ENCODE measurements at places on chromosomes 7 and 10. TPM values are rescaled to one million over a fixed set of nuclear protein-coding genes. Genes with fewer than 3 reads are reported as not detected.

DNA sequence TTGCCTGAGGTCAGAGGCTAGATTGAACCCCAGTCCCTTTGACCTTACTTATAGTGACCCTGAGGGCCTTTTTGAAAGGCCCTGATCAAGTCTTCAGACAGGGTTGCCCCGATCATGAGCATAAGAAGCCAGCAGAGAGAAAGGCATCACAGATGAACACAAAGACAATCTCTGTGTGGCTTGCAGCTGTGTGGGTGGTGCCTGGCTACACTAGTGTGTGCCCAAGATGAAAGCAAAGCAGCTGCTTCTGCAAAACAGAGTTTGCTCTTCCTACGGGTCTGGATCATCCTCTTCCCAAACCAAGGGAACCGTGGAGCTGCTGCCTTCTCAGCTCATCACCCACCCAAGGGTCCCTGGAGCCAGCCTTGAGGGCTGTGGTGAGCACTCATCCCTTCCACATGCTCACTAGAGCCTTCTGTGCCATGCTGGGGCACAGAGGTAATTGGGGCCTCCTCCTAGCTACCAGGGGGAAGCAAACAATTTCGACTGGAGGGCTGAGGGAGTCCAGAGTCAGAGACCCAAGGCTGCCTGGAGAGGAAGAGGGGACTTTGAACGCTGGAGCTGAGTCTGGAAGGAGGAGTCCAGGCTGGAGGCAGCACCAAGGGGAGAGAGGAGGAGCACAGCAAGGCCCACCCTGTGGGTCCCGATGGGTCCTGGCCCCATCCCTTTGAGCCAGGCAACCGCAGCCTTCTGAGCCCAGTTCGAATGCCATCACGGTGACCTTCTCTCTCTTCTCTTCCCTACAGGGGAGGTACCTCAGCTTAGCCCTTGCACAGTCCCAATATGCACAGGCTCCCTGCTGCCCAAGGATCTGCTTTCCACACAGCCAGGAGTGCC is 42.3 kb downstream of the ANTXRL start:
- DNase-seq = peak; percentile 44

GRCh38 chr7:78301407-78301806 is 502.8 kb downstream of the PHTF2 start:
- no peak for DNase-seq

DNA sequence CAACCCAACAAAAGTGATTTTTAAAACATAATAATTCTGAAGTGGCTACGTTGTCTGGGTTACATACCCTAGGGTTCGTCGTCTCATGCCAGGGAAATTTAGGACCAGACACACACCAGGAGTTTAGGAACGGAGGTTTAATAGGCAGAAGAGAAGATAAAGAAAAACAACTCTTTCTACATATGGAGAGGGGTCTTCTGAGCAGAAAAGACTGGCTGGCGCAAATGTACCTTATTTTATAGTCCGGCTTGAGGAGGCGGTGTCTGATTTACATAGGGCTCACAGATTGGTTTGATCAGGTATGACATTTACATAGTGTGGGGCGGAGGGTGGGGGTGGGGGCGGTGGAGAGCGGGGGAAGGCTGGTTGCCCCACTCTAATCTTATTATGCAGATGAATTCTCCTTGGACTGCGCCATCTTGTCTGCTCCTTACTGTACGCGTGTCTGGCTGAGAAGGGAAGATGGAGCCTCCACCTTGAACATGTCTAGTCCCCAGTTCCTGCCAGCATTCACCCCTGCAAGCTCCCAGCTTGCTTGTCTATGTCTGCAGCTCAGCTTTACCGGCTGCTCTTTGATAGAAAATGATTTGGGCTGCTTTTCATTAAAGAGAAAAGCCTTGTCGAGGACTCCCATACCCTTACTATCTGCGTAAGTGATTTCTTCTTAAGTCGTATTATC is 98.7 kb downstream of the RALA start:
- DNase-seq = no peak

- no peak for DNase-seq
Observed at GRCh38 chr7:2002561-2003450, 229.9 kb downstream of the MAD1L1 start.

DNA sequence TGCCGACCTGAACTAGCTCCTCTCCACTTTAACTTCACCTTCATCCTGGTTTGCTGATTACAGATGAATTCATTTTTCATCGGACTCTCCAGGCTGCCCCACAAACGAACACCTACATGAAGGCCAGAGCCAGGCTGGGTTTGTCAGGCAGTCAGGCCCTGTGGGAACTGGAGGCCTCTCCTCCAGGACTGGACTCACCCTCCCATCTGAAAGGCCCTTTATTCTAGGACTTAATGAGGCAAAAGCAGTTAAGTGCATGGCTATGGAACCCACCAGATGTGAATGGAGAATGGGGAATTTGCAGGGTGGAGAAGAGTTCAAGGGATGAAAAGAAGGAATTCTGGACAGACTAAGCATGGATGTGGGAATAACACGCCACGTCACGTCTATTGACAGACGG is 170.8 kb downstream of the ARHGAP12 start:
- DNase-seq = no peak

DNA sequence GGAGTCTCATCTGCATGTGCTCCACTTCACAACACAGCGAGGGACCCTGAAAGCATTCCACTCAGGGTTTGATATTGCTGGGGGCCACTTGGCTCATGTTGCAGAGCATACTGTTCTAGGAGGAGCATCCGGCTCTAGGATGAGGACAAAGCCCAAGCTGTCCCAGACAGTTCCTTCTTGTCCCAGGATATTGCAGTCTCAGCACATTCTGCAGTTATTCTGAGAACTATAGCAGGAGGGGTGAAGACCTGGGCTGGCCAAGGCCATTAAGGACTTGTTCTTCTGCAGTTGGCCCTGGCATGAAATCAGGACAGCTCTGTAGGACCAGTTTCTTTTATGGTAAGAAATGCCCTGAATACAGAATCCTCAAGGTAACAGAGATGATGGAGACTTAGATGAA is 48.9 kb upstream of the C10orf120 start:
- no peak for DNase-seq

DNA sequence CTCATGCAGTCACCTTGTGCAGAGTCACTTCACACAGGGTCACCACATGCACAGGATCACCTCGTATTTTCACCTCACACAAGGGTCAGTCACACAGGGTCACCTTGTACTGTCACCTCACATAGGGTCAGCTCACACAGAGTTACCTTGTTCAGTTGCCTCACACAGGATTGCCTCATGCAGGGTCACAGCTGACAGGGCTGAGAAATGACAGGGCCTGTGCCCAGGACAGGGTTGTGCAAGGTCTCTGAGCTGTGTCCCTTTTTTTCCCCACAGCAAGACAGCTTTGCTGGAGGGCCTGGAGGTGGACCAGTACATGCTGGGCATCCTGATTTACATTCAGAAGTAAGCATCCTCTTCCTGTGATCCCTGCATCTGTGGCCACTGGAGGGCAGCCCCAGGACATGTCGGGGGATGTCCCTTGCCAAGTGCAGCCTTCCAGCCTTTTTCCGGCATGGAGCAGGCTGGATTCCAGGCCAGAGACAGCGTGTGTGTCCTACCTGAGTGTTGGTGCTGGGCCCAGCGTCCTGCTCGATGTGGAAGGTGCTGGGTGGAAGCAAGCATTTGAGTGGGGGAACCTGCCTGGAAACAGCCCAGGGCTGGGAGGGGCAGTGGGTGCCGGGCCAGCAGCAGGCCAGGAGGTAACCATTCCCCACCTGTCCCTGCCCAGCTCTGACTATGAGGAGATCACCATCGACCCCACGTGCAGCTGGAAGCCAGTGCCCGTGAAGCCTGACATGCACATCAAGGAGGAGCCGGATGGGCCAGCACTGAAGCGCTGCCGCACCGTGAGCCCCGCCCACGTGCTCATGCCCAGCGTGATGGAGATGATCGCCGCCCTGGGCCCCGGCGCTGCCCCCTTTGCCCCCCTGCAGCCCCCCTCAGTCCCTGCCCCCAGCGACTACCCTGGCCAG is 16.3 kb downstream of the ZMIZ2 start:
- DNase-seq = no peak

DNA sequence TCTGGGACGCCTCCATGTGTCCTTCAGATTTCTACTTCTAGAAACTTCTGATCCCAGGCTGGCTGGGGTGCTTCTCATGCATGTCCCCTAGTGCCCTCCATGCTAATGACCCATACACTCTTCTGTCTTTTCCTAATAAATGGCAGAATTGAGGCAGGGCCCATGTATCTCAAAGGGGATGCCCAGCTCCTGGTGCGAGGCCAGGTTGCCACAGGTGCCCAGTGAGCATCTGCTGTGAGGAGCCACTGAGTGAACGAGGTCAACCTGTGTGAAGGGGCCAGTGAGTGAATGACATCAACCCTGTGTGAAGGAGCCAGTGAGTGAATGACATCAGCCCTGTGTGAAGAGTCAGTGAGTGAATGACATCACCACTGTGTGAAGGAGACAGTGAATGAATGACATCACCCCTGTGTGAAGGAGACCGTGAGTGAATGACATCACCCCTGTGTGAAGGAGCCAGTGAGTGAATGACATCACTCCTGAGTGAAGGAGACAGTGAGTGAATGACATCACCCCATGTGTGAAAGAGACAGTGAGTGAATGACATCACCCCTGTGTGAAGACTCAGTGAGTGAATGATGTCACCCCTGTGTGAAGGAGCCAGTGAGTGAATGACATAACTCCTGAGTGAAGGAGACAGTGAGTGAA is 478.9 kb downstream of the PTPRN2 start:
- DNase-seq = no peak

- DNase-seq = no peak
Observed at GRCh38 chr10:27644307-27644939, 101.2 kb downstream of the MKX start.

DNA sequence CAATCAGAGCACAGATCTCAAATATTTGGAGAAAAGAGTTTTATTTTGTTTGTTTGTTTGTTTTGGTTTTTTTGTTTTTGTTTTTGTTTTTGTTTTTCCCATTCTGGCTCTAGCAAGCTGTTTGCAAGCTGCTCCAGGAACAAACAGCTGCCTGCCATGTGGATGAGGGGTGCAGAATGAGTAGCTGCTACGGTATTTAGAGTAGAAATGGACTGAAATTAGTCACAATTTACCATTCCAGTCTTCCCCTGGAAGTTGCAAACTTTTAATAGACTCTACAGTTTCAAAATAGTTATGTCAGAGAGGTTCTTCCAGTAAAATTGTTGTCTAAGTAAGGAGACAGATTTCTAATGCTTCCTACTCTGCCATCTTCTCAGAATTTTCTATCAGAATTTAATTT is 27.1 kb upstream of the TAS2R16 start:
- DNase-seq = no peak

DNA sequence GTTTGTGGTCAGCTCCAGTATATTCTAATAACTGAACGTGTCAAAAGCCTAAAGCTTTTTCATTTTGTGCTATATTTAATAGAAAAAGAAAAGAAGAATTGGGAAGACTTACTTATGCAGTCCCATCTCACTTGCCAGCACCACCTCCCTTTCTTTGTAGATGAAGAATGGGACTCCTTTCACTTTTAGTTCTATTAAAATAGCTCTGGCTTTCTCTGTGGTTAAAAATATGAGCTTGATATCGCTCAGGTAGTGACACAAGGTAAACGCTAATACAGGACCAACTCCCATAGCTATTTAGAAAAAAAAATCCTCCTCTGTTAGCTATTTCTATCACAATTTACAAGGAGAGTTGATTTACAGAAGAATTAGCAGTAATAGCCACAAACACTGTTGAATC is 176.8 kb downstream of the PDE1C start:
- no peak for DNase-seq

DNA sequence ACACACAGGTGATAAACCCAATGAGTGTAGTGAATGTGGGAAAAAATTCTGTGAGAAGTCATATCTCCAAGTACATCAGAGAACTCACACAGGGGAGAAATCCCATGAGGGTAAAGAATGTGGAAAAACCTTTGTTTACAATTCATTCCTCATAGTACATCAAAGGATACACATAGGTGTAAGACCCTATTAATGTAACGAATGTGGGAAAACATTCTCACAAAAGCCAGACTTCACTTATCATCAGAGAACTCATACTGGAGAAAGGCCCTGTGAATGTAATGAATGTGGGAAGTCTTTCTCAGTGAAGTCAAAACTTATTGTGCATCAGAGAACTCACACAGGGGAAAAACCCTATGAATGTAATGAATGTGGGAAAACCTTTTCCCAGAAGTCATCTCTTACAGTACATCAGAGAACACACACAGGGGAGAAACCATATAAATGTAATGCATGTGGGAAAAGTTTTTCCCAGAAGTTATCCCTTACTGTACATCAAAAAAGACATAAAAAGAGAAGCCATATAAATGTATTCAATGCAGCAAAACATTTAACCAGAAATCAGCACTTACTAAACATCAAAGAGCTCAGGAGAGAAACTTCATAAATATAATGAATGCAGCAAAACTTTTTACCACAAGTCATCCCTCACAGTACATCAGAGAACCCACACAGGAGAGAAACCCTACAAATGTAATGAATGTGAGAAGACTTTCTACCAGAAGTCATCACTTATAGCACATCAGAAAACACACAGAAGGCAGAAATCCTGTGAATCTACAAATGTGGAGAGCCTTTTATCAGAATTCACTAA is 49.8 kb downstream of the ZNF239 start:
- no peak for DNase-seq

GRCh38 chr10:64505501-64505900 is 984.3 kb downstream of the REEP3 start:
- DNase-seq = no peak

DNA sequence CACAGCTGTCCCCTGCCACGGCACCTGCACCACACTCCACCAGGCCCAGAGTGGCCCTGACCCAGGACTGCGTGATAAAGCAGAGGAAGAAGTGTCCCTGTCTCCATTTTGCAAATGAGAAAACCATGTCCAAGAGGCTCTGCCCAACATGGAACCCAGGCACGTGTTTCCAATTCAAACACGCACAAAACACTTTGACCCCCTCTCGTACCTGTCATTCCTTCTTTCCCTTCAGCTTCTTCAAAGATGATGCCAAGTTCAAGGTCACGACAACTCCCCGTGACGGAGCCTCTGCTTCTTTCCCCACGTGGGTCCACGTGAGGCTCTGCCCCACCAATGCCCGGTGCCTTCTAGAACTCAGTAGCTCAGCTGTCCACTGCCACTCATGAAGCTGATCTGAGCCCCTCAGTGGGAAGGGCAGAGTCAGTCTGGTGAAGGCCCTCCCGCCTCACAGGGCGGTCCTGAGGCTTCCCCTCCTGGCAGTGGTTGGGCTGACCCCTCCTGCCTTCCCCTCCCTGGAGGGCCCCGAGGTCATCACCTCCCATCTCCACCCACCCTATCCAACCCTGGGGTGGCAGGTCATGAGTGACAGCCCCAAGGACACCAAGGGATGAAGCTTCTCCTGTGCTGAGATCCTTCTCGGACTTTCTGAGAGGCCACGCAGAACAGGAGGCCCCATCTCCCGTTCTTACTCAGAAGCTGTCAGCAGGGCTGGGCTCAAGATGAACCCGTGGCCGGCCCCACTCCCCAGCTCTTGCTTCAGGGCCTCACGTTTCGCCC is 19.0 kb downstream of the CALML5 start:
- no peak for DNase-seq

- peak; percentile 68 for DNase-seq
Observed at GRCh38 chr10:119653209-119653608, 2.0 kb downstream of the BAG3 start.

GRCh38 chr7:137717811-137718271 is 128.9 kb downstream of the DGKI start:
- no peak for DNase-seq

GRCh38 chr7:40243076-40243475 is 108.3 kb downstream of the SUGCT start:
- no peak for DNase-seq

The PEX1 gene
- 14.8 TPM for total RNA-seq

The PALD1 gene
- total RNA-seq = 2.1 TPM

The LIPF gene
- total RNA-seq = not detected

The ADGRA1 gene
- total RNA-seq = not detected
